OCI-LY7 (cell line): ENCODE measurements at places on chromosomes 2 and 18.

DNA sequence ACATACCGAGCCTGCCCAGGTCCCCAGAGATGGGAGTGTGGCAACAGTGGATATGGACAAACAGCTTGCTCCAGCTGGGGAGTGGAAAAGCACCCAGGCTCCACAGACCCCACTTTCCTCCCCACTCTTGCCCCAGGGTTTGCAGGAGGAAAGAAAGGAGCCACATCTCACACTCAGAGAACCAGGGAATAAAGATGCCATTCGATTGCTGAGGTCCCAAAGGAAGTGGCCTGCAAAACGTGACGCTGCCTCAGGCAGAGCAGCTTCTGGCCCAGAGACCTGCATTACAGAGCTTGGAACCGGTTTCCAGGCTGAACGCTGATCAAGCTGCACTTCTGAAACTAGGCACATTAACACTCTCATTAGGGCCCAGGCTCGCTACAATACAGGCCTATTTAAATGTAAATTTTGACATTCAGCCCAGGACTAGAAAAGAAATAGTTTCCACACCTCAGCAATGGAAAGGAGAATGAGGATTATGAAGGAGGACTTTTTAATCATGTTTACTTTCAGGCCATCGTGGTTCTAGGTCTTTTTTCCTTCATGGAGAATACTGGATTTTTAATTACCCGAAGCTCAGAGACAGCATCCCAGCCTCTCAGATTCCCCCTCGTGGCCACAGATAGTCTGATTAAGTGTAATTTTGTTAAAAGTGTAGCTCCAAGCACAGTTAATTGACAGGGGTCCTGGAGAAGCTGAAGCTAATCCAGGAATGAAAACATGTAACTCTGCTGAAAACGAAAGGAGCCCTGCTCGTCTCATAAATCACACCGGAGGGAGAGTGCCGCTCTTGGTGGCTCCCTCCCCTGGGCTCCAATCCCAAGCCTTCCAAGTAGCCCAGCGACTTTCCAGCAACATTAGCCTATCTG lies 221.3 kb upstream of the RAB6C start:
- DNase-seq = no peak

DNA sequence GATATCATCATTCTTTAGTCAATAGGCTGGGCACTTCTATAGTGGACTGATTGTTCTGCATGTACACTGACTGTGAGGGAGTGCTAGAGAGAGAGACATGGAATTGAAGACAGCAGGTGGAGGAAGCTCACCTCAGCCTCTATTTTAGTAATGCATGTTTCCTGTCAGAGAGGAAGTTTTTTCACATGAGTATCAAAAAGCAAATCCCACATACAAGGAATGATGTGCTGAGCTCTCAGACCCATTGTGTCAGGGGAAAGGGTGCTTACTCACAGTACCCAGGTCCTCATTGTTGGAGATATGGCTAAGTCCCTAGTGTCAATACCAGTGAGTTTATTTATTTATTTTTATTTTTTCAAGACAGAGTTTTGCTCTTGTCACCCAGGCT lies 9.9 kb upstream of the CDK15 start:
- DNase-seq = no peak

GRCh38 chr2:33762636-33763035 lies 163.5 kb upstream of the FAM98A start:
- no peak for DNase-seq

- DNase-seq = peak; percentile 19
These were observed 184.2 kb downstream of the ZNF385B start for GRCh38 chr2:179677077-179677688.

- DNase-seq = no peak
These were observed 2.2 kb downstream of the IL1RN start for GRCh38 chr2:113129519-113130078.

DNA sequence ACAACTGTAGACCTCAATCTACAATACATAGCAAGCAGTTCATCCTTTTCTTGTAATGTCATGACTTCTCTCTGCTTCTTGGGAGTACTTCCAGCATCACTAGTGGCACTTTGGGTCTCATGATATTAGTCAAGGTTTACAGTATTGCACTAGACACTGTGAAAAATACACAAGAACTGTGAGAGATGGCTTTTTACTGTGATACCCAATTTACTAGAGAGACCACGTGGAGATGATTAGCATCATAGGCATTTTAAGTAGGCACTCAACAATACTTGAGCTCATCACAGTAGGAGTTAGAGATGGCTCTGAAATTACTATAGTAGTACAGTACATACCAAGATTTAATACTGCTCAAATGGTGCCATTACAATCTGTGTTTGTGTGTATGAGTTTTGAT lies 112.8 kb upstream of the EML6 start:
- DNase-seq = no peak

GRCh38 chr2:20135631-20136050 lies 84.2 kb upstream of the LAPTM4A start:
- peak; percentile 55 for DNase-seq

GRCh38 chr18:4351005-4351404 lies 104.1 kb downstream of the DLGAP1 start:
- no peak for DNase-seq

- no peak for DNase-seq
These were observed 683.6 kb downstream of the CNTNAP5 start for GRCh38 chr2:124708661-124709060.

GRCh38 chr2:69191634-69192033 lies 178.7 kb downstream of the ANTXR1 start:
- DNase-seq = no peak

- no peak for DNase-seq
These were observed 99.6 kb downstream of the METTL8 start for GRCh38 chr2:171334171-171334570.
